Cardiac septum (tissue), 1 donor: ENCODE measurements at places on chromosomes 12 and 14. TPM values are rescaled to one million over a fixed set of nuclear protein-coding genes. Genes with fewer than 3 reads are reported as not detected.

SLC7A8 gene
- total RNA-seq: 4.4 TPM

DNA sequence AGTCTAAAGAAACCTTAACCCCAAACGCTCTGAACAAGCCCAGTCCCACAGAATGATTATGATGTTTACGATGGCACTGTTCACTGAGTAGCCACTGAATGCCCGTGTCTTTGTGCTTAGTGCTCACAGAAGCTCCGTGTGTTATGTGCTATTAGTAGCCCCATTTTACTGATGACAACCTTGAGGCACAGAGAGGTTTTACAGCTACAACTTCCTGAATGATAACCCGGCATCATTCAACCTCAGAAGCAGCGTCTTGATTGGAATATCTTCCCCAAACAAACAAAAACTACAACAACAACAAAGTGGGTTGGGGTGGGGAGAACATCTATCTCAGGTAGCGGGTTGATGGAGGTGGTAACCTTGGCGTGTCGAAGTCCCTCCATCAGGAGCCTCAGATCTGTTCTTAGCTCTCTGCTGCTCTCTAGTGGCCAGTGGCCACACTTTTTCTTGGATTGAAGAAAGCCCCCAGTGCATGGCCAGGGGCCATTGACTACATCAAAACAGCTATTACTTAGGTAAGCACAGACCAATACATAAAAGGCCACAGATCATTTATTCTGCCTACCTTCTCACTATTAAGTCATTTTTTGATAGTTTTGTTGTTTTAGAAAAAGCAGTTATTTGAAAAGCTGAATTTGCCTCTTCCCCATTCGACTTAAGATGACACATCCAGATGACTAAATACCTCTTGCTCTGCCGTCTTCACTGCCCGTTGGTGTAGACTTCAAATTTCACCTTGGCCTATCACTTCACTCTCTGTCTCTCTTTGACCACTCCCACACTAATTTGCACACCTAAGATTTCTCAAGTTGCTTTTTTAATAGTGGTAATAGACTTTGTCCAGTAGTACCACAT lies 376.9 kb downstream of the GALC start:
- no peak for DNase-seq

- no peak for DNase-seq
Measured at GRCh38 chr14:55026441-55026792, 482 bp downstream of the WDHD1 start.

DNA sequence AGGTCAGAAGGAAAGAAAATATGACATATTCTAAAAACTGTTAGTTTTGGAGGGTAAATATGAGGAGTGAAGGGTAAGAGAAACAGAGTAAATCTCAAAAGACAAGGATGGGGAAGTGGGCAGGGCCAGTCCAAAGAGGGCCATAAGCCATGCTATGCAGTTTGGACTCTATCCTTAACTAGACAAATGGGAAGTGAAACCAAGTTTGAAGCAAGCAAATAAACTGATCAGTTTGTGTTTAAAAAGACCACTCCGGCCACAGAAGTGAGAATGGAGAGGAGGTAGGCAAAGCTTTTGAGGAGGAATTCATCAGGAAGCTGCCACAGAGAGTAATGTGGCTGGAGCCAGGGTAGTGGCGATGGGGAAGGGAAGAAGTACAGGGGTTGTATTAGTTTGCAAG lies 37.5 kb upstream of the DAAM1 start:
- DNase-seq: no peak
